ENCODE measurements at places on chromosomes 11 and 22.

DNA sequence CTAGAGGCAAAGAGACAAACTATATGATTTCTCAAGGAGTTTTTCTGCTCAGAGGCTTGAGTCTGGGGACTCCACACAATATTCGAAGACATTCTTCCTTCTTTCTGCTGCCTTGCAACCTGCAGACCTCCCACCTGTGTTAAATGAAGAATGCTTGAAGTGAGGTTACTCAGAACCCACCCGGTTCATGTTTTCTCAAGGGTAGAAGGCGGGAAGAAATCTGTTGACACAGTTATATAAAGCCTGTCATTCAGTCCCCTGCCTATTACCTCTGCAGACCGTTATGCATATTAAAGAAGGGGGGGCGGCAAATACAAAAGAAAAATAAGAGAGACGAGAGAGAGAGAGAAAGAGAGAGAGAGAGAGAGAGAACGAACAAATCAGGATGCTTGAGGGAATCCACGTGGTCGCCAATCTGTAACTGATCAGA, 2.2 kb upstream of the KMT2A start:
- no peak for DNase-seq

GRCh38 chr22:37662039-37662438, 3.5 kb downstream of the PDXP start:
- DNase-seq: no peak

DNA sequence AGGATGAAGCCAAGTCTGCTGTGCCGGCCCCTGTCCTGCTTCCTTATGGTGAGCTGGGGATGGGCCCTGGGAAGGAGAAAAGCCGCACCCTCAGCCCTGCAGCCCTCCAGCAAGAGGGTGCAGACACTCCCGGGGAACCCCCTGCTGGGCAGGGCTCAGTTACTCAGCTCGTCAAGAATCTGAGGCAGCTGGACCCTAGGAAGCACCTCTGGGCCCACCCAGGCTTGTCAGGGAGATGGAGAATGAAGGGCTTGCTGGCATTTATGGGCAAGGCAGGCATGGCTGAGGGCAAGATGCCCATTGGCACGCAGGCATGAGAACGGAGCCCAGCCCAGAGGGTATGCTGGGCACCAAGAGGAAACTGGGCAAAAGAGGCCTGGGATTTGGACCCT, 12.9 kb downstream of the RELT start:
- DNase-seq: no peak

DNA sequence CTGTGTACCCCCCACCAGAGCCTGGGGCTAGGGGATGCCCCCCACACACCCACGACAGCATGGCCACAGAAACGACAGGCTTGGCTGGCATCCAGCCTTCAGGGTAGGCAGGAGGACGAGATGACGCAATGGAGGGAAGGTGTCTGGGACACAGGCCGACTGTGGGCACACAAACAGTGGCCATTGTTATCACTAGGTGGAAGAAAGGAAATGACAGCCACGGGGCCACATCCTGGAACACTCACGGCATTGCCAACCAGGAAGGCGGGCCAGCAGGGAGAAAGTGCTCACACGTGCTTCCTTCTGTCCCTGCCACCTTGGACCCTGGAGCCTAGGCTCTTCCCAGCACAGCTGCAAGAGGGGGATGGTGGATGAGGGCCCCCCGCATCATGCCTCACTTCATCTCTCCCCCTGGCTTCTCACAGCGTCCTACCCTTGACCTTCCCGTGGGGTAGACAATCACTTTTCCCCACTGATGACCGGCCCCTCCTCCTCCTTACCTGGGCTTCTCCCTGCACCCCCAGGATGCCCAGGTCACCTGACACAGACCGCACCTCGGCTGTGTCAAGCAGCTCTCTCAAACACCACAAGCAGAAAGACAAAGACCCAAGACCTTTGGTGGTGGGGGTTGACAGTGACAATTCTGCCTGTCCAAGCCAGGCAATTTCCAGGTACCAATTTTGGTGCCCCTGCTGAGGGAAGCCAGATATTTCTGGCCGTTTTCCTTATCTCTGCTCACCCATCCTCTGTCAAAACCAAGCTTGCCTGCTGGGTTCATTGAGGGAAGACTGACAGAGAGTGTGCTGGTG, 8.6 kb downstream of the PLA2G6 start:
- DNase-seq: no peak

GRCh38 chr11:26947379-26947844, 46.5 kb upstream of the FIBIN start:
- peak; percentile 95 for DNase-seq

GRCh38 chr11:68048681-68049508, 10.1 kb downstream of the TCIRG1 start:
- no peak for DNase-seq

DNA sequence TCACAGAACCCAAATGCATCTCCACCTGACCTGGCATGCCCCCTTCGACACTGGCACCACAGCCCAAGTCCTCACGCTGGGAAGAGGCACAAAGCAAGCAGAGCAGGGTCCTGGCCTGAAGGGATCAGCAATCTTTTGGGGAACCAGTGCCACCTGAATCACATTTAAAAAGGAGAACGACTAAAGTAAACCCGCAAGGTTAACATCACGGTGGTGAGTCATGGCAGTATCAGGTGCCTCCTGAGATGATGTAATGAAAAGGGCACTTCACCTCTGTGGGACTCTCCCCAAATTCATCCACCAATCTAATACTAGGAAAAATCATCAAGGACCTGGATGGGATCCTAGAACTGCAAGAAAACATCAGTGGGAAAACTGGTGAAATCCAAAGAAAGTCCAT, 44.9 kb downstream of the PACSIN2 start:
- no peak for DNase-seq

DNA sequence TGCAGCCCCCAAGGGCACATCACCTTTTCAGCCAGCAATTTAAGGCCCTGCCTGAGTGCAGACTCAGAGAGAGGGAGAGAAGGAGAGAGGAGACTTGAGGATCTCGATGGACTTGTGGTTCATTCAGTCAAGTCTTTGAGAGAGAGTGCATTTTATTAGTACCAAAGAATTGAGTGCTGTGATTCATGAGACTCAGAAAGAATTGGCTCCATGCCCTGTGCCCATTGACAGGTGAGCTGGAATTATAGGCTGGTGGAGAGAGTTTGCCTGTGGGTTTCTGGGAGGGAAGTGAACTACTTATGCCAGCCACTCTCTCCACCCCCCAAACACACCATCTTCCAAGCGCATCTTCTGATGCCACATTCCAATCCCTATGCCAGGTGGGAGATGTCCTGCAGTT, 236.8 kb downstream of the MN1 start:
- DNase-seq: no peak

- DNase-seq: no peak
Observed at GRCh38 chr22:47588578-47588960, 826.1 kb downstream of the TBC1D22A start.

GRCh38 chr11:69695581-69695980, 8.2 kb downstream of the FGF19 start:
- DNase-seq: no peak

- no peak for DNase-seq
Observed at GRCh38 chr11:70703141-70704064, 305.1 kb downstream of the CTTN start.

DNA sequence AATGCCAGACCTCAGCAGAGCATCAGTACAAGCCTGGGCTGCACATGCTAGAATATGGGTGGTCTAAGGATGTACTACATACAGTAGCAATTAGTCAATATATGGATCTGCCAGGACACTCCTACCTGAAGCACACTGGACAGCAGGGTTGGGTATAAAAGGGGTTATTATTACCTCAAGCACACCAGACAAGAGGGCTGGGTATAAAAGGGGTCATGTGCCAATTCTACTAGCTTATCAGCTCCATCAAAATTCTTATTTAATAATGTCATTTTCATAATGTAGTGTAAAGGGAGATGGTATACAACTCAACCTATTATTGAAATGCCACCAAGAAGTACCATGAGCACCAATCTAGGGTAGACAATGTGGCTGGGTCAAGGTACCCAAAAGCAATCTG, 44.7 kb upstream of the PRODH start:
- no peak for DNase-seq

- DNase-seq: no peak
Observed at GRCh38 chr11:41970681-41971080, 511.2 kb upstream of the LRRC4C start.

- no peak for DNase-seq
Observed at GRCh38 chr22:35357883-35358621, 22.8 kb upstream of the HMOX1 start.
